ENCODE measurements at places on chromosomes 1 and 21.

- no peak for DNase-seq
Observed at GRCh38 chr1:52904927-52905698, 16.4 kb downstream of the ECHDC2 start.

GRCh38 chr21:46600978-46601377 is 3.9 kb downstream of the S100B start:
- DNase-seq = no peak

DNA sequence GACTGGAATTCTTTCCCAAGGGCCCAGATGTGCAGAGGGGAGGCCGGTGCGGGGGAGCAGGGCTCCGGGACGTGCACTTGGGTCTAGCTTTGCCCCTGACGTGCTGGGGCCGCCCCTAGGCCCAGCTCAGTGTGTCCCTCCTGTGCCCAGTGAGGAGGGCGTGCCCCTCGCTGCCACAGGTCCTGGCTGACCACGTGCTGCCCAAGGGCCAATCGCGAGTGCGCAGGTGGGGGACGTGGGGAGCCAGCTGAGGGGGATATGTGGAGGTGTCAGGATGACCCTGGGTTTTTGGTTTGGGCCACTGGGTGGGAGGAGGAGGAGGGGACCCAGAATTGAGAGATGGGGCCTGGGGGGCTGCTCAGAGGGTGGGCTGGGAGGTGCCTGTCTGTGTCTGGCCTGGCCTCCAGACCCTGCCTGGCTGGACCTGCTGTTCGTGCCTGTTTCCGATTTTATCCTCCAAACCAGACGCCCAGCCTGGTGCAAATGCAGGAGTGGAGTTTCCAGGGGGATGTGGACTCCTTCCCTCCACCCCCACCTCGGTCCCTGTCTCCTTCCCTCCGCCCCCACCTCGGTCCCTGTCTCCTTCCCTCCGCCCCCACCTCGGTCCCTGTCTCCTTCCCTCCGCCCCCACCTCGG is 6.1 kb upstream of the RNF223 start:
- no peak for DNase-seq

DNA sequence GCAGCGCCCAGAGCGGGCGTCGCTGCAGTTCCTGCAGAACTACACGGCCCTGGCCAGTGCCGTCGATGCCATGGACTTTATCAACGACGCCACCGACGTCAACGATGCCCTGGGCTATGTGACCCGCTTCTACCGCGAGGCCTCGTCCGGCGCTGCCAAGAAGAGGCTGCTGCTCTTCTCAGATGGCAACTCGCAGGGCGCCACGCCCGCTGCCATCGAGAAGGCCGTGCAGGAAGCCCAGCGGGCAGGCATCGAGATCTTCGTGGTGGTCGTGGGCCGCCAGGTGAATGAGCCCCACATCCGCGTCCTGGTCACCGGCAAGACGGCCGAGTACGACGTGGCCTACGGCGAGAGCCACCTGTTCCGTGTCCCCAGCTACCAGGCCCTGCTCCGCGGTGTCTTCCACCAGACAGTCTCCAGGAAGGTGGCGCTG is 22.0 kb downstream of the COL6A1 start:
- DNase-seq = no peak

DNA sequence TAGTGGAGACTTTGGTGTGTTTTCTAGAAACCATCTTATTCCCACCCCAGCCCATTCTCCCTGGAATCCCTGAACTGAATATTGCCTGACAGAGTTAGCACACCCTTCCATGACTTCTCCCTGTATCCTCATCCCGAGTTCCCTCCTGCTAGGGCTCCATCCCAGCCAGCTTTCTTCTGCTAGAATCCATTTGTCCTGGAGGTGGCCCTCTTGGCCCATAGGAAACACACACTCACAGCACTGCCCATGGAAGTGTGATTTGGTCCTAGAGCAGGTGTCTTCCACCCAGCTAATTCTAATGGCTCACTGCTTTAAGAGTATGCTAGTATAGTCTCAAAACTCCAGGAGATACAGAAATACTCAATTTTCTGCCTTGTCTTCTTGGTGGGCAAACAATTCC is 4.1 kb downstream of the KRTAP15-1 start:
- no peak for DNase-seq

- DNase-seq = no peak
Observed at GRCh38 chr1:53128401-53128800, 14.0 kb downstream of the SLC1A7 start.
